LNCaP clone FGC (cell line): ENCODE measurements at places on chromosomes 7 and 10.

GRCh38 chr7:141704741-141705140 is 2.8 kb upstream of the DENND11 start:
- DNase-seq = no peak

DNA sequence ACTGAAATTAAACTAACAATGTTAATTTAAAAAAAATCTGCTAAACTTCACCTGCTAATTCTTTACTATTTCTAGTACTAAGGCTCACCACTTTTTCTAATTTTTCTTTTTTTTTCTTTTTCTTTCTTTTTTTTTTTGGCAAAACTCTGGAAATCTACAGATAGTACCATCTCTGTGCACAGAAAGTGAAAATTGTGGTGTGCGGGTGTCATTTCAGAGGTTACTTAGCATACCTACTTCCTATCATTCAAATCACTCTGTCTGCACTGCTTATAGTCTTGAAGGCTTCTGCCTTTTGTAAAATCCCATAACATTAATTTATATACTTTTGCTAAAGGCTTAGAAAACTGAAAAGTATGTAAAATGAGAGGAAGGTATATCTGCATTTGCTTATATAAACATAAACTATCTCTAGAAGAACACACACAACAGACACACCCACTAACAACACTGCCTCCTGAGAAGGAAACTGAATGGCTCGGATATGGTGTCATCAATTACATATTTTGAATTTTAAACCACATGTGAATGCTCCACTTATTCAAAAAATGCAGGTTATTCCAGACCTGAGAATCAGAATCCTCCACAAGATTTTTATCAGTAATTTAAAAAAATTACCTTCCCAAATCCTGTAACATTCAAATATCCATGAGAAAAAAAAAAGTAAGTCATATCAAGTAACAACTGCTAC is 229.5 kb downstream of the PARD3 start:
- DNase-seq = no peak

GRCh38 chr10:110919349-110919931 is at the start of gene SHOC2:
TSS of gene SHOC2 (plus strand) at chr10:110919604. CDS start at chr10:110964359, 44,755 bp downstream.
- no peak for DNase-seq

- no peak for DNase-seq
These were observed 45.0 kb upstream of the TFEC start for GRCh38 chr7:116075351-116076145.
